Adipocyte (in vitro differentiated cells): ENCODE measurements at places on chromosomes 12 and 14.

GRCh38 chr12:132046561-132046960, 96.8 kb downstream of the EP400 start:
- DNase-seq: peak; percentile 97

GRCh38 chr12:129467726-129468125, 436.1 kb downstream of the TMEM132D start:
- DNase-seq: no peak

DNA sequence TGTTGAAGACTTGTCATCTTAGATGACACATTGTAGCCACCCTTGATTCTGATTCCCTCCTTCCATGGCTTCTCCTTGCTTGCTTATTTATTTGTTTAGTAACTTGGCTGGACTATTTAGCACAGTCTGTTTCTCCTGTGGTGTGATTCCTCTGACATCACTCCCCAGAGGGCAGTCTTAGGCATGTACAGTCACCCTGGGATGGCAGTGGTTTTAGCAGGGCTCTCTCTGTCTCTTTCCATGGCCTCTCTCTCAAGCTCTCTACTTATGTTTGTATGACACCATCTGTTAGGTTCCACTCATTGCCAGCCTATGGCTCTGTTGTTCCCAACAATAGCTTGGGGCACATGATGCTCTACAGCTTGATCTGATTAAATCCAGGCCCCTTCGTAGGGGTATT, 158.3 kb downstream of the ADGRD1 start:
- no peak for DNase-seq

DNA sequence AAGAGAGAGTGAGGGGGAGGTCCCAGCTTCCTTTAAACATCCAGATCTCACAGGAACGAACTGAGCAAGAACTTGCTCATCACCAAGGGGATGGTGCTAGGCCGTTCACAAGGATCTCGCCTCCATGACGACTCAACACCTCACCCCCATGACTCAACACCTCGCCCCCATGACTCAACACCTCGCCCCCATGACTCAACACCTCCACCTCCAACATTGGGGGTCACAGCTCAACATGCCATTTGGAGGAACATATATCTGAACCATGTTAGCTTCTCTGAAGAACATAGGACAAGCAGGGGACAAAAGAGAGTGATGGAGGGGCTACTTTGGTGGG, 66.0 kb upstream of the LHX5 start:
- no peak for DNase-seq

- DNase-seq: no peak
Measured at GRCh38 chr14:87411370-87411769, 581.6 kb downstream of the GALC start.

DNA sequence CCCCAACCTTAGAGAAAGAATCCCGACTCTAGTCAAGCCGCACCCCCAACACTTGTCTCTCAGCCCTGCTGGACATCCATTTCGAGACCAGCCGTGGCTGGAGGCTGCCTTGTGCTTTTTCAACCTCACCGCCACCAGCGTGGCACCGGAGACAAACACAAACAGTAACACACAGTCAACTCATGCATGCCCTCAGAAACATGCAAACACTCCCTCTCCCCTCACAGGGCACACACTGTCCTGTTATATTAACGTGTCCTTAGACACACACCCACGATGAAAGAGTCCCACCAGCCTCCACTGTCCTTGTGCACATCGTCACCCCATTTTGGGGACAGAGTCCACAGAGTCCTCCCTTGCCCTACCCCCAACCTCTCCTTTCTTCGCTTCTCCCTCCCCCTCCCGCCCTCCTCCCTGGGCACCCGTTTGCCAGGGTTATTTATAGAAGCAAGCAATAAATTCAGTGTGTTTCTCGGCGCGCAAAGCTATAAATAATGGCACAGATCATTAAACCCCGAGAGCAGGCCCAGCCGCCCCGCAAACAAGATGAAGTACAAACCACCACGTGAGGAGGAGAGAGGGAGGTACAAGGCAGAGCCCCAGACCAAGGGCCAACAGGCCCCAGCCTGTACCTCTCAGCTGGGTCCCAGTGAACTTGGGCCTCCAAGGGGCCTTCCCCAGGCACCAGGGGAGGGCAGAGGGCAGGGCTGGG, 27.9 kb downstream of the SMUG1 start:
- no peak for DNase-seq

GRCh38 chr14:44463356-44464004, 43.6 kb downstream of the FSCB start:
- DNase-seq: no peak

DNA sequence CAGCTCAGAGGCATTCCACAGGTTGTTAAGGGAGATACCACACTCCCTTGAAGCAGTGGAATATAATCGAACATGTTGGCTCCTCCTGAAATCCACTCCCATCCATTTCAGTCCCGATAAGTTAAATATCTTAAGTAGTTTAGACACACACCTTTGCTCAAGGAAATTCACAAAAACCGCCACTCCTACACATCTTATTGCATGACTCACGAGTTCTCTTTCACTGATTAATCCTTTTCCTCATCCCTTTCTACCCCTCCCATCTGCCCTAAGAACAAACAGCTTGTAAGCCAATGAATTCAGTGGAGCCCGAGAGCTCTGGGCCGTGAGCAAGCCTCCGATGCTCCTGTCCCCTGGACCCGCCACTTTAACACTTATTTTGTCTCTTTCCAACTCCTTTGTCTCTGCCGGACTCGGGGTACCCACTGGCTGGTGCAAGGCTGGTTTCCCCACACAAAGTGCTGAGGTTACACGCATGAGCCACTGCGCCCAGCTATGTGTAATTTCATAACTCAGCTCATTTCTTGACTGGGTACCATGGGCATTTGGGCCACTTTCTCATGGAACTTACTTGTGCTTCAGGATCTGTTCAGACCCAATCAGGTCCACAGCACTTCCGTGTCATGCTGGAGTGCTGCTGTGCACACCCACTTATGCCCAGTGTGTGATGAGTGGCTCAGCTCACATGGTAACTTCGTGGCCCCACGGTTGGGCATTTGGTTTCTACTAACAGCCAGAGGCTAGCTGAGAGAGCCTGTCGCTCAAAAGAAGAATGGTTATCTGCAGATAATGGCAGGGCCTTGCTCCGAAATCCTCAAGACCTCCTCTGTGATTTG, 171.8 kb upstream of the ALG10B start:
- DNase-seq: no peak

DNA sequence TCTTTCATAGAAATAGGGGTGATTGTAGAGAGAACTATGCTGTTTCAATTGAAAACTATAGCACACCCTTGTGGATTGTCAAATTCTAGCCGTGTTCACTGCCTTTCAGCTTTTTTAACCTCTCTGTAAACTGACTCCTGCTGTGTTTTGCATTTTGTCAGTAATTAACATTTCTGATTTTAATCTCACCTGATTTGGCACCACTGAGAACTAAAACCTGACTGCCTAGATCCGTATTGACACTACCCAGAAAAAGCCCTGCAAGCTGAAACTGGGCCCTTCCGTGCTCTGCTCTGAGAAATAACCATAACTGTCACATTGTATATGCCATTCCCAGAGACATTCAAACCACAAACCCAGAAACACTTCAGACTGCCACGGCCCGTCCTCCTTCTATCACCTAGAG, 26.6 kb upstream of the ETV6 start:
- peak; percentile 24 for DNase-seq

DNA sequence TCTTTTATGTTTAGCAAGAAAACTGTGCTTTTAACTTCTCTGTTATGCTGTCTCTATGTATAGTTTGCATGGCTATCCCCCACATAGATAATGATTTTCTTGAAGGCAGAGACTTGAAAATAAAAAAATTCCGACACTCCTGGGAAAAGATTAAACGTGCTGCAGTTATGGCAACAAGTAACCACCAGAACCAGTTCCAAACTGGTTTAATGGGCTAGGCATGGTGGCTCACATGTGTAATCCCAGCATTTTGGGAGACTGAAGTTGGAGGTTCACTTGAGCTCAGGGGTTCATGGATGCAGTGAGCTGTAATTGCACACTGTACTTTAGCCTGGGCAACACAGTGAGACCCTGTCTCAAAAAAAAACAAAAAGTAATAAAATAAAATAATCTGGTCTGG, 15.1 kb upstream of the CAPRIN2 start:
- DNase-seq: no peak

DNA sequence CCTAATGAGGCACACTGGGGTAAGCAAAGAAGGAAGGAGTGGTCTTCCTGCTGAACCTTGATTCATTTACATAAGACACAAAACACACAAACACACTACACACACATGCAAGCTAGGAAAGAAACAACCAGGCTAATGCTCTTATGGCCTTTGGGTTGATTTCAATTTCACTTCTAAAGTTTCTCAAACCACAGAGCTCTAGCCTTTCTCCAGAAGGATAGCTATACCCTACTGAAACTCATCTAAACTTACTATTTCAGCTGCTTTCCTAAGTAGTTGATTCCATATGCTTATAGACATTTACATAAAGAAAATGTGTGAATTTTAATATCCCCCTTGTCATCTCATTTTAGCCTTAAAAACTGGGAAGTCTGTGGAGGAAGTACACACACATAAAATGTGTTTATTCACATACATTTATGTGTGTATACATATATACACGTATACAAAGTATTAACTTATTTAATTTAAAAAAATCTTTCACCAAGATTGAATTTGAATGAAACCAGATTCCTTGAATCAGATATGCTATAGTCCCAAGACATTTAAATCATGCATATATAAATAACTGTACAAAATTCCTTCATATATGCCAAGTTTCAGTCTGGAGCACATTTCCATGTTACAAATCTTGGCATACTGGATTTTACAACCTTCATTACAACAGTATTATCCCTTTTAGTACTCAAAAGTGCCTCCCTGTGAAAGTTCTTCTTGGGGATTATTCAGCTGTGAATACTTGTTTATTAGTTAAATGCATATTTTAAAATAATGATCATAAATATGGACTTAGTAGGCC, 231.8 kb upstream of the NPAS3 start:
- no peak for DNase-seq
